ENCODE measurements at places on chromosomes 7 and 10. TPM values are rescaled to one million over a fixed set of nuclear protein-coding genes. Genes with fewer than 3 reads are reported as not detected.

Gene OR13A1
- total RNA-seq: not detected

Gene REPIN1
- 40.6 TPM for total RNA-seq

Gene LIPF
- total RNA-seq: not detected

GRCh38 chr7:157032644-157033482, 22.4 kb upstream of the MNX1 start:
- no peak for DNase-seq

- no peak for DNase-seq
These were observed 24.9 kb downstream of the WASL start for GRCh38 chr7:123723913-123724312.

All from omental fat pad (tissue), 4 donors.